Hematopoietic multipotent progenitor cell treated with erythropoietin and hydrocortisone succinate and interleukin-3 and kit ligand, for 17 days (in vitro differentiated cells): ENCODE measurements at places on chromosomes 3 and 15.

GRCh38 chr15:63503739-63504246 lies 600 bp upstream of the USP3 start:
- DNase-seq: peak; percentile 83

- no peak for DNase-seq
Observed at GRCh38 chr15:93261845-93262244, 172.8 kb upstream of the RGMA start.

- no peak for DNase-seq
Observed at GRCh38 chr3:17583530-17583929, 158.9 kb downstream of the TBC1D5 start.

- no peak for DNase-seq
Observed at GRCh38 chr15:23566651-23567050, 1.2 kb downstream of the MKRN3 start.
